Activated CD4-positive, CD25-positive, alpha-beta regulatory T cell (primary cell): ENCODE measurements at places on chromosomes 13 and 19.

DNA sequence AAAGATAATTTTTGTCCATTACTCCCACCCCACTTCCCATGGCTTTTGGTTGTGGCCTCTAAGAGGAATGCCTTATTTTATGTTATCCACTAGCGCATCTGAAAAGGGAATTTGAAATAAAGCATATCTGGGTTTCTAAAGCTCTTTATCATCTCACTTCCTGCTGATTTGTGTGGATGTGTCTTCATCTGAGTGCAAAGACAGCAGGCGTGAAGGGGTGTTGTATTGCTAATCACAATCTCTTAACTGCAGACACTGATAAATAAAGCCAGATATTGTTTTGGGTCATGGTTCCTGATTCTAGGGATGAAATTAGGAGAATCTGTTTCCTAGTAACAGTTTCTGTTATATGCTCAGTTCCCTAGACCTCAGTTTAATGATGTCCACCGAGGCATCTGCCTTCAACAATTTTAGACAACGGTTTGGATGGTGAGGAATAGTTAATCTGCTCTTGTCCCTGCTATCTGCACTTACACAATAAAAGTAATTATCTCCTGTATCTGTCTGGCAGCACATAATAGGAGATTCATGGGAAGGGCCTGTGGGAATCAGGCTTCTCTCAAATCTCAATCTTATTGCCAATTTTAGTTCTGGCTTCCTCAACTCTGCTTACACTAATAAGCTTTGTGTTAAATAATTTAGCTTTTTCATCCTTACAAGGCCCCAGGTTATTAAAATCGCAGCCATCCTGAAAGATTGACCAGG is 517.9 kb upstream of the ATXN8OS start:
- no peak for DNase-seq

DNA sequence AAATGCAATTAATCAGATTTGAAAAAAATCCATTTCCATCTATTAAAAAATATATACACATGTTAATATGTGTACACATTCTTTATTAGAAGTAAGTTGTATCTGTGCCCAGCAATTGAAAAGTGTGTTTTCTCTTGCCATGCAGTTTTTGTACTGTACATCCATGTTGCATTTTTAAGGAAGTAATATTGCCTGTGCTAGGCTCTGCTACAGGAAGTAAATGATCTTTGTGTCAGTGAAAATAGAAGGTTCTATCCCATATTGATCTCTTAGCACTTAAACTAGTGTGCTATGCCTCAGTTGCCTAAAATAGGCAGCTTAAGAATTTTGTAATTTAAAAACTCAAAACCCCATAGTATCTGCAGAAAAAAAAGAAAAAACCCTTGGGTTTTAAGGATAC is 122.5 kb downstream of the CDK8 start:
- no peak for DNase-seq

- no peak for DNase-seq
Measured at GRCh38 chr13:86933676-86934075, 737.5 kb upstream of the SLITRK5 start.

DNA sequence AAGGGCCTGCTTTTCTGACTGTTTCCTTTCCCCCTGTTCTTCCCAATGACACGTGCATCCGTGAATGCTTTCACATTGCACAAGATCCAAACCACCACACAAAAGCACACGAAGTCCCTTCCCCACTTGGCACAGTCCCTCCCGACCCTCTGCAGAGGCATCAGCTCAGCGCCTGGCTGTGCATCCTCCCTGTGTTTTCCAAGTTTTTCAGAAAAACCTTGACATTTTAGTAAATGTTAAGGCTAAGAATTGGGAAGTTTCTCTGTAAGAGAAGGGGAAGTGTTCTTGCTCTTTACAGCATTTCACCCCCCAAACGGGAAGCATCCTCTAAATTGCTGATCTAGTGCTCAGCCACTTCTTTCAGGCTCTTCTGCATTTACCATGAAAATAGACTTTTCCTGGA is 94.5 kb upstream of the TM9SF2 start:
- no peak for DNase-seq

DNA sequence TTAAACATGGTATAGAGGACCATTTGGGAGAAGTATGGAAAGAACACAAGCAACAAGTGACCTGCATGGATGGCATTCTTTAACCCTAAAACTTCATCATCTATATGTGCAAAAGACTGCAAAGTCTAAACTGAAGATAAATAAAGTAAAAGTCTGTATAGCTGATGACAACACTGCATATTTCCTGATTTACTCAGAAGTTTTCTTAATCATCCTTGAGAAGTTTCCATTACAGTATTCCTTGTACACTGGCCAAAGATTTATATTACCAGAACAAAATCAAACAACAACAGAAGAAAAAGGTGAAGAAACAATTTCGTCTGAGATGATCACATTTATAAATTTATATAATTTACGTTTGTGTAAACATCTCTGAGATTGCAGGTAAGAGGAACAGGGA is 805.7 kb downstream of the PCDH9 start:
- no peak for DNase-seq

DNA sequence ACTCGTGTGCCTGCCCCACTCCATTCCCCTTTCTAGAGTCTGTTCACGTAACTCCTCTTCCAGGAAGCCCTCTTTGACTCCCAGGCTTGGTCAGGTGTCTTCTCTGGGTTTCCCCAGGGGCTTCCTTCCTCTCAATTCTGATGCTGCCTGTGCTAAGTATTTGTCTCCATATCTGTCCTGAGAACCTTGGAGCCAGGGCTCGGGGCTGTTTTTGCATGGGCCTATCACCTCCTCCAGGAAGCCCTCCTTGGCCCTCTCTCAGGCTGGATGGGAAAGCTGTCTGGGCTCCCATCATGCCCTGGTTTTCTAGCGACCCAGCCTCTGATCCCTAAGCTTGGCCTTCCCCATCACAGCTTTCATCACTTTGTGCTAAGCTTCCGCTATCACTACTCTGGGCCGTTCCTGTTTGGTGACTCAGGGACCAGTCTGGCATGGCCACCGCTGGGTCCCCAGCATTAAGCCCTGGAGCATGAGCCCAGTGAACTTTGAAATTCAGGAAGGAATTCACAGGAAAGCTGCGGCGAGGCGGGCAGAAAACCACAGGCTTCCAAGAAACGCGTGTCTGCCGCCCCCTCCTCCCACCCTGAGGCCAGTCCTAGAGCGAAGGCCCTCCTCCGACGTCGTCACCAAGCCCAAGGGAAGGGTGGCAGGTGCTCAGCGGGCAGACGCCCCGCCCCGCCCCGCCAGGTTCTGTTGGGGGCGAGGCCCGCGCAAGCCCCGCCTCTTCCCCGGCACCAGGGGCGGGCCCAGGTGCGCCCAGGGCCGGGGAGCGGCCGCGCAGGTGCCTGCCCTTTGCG is 486 bp upstream of the SPINT2 start:
- peak; percentile 37 for DNase-seq

DNA sequence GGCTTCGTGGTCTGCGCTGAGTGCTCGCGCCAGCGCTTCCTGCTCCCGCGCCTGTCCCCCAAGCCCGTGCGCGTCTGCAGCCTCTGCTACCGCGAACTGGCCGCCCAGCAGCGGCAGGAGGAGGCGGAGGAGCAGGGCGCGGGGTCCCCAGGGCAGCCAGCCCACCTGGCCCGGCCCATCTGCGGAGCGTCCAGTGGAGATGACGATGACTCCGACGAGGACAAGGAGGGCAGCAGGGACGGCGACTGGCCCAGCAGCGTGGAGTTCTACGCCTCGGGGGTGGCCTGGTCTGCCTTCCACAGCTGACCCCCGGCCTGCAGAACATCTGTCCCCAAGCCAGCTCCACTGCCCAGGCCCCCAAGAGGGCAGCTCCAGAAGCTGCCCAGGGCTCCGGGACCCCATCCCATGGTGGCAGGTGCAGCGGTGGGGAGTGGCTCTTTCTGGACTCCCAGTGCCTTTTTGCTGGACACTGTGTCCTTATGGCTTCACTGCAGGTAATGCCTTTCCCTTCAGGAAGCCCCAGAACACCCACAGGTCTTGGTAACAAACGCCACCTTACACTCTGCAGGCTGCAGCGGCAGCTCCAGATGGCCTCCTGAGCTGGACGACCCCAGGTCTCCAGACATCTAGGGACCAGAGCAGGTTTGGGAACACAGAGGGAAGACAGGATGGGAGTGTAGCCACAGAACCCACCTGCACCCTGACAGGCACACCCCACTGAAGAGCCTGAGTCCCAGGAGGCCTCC is 9.3 kb downstream of the PLEKHF1 start:
- DNase-seq, result no peak

GRCh38 chr19:55058781-55059610 is 4.0 kb downstream of the RDH13 start:
- no peak for DNase-seq

GRCh38 chr19:56725829-56726424 is 54.4 kb upstream of the ZNF835 start:
- no peak for DNase-seq

GRCh38 chr13:49980266-49980665 is 16.6 kb upstream of the TRIM13 start:
- DNase-seq, result no peak

GRCh38 chr13:31057403-31058033 is 104.2 kb downstream of the HSPH1 start:
- no peak for DNase-seq

GRCh38 chr19:13804830-13805683 is 9.8 kb downstream of the ZSWIM4 start:
- DNase-seq, result no peak
